ENCODE measurements at places on chromosomes 7 and 10.

DNA sequence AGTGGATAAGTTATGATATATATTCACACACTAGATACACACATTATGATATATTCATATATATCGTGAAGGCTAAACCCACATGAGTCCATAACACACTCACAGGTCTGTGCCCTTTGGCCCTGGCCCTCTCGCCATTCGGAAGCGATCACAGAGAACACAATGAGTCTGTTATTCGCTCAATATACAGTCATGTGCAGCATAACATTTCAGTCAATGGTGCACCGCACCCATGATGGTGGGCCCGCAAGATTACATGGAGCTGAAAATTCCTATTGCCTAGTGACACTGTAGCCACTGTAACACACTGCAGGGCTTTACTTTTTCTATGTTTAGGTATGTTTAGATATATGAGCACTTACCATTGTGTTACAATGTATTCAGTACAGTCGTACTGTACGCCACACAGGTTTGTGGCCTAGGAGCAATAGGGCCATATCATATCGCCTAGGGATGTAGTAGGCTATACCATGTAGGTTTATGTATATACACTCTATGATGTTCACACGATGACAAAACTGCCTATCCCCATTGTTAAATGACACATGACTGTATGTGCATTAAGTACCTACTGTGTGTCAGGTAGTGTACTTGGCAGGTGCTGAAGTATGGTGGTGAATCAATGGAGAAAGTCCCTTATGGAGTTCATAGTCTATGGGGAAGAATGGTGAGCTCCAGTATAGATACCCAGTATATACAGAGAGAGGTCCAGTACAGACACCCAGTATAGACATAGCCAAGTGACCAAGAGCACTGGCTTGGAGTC is 198.8 kb upstream of the KLF14 start:
- no peak for DNase-seq

- no peak for DNase-seq
Measured at GRCh38 chr7:154915600-154915999, 87.3 kb downstream of the PAXIP1 start.

DNA sequence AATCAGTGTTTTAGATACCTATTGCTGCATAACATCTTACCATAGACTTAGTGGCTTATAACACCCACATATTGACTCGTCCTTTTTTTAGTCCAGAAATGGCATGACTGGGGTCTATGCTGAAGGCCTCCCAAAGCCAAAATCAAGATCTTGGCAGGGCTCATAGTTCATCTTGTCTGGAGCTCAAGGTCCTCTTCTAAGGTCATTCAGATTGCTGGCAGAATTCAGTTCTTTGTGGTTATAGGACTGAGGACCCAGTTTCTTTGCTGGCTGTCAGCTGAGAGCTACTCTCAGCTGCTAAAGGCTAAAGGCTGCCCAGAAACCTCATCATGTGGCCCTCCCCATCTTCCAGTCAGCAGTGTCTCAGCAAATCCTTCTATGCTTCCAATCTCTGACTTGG is 165.5 kb downstream of the FAM107B start:
- DNase-seq = no peak

DNA sequence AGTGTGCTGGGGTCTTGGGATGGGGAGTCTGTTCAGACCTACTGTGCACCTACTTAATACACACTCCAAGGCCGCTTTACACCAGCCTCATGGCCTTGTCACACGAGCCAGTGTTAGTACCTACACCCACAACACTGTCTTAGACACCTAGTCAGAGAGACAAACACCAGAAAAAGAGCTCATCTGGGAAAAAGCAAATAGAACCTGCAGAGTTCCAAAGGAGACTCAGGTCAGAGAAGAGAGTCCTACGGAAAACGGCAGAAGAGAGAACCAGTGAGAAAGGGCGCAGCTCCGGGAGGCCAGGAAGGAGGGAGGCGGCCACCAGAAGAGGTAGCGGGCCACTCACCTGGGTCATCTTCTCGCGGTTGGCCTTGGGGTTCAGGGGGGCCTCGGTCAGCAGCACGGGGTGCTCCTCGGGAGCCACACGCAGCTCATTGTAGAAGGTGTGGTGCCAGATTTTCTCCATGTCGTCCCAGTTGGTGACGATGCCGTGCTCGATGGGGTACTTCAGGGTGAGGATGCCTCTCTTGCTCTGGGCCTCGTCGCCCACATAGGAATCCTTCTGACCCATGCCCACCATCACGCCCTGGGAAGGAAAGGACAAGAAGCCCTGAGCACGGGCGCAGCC is 105.3 kb upstream of the TNRC18 start:
- no peak for DNase-seq

DNA sequence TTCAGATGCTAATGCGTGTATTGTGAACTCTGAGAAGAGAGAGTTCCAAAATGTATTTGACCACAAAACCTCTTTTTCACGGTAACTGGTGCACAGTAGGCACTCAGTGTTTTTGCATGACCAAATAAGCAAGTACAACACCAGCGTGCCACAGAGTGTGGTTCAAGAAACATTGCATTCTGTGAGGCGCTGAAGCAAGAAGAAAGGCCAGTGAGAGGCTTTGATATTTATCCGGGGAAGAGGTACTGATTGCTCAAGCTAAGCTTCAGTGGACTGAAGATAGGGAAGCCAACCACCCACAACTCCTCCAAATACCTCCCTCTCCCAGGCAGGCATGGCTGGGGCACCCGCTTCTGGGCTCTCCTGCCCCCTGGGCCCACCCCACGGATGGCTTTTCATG is 611.2 kb downstream of the SDK1 start:
- no peak for DNase-seq

- no peak for DNase-seq
Measured at GRCh38 chr10:44506386-44506785, 121.5 kb upstream of the CXCL12 start.

- no peak for DNase-seq
Measured at GRCh38 chr7:16688249-16688648, 42.3 kb downstream of the BZW2 start.

DNA sequence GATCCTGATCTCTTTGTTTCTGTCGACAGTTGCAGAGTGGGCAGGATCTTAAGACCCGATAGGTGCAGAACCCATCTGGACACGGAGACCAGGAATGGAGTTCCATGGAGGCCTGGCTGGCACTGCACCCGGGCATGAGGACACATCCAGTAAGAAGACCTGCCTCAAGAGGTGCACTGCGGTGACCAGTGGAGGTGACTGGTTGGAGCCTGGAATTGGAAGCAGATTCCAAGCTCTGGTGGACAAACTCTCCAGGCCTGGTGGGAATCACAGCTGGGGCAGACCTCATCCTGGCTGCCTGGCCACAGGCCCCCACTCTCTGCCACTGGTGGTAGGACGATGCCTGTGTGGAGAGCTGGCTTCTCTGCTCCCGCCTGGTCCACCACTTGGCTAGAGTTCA is 31.0 kb downstream of the ZNF775 start:
- DNase-seq = no peak

GRCh38 chr7:128167042-128167701 is 73.9 kb upstream of the LEP start:
- no peak for DNase-seq

DNA sequence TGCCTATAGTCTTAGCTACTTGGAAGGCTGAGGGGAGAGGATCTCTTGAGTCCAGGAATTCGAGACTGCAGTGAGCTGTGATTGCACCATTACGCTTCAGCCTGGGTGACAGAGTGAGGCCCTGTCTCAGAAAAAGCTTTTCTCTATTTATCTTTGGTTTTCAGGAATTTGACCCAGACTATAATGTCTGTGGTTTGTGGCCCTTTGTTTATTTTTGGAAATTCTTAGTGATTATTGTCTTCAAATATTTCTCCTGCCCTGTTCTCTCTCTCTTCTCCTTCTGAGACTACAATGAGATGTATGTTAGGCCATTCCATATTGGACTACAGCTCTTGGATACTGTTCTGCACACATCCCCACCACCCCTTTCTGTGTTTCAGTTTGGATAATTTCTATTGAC is 4.7 kb downstream of the MUC12 start:
- no peak for DNase-seq

- DNase-seq = no peak
Measured at GRCh38 chr7:78306634-78307033, 508.1 kb downstream of the PHTF2 start.

DNA sequence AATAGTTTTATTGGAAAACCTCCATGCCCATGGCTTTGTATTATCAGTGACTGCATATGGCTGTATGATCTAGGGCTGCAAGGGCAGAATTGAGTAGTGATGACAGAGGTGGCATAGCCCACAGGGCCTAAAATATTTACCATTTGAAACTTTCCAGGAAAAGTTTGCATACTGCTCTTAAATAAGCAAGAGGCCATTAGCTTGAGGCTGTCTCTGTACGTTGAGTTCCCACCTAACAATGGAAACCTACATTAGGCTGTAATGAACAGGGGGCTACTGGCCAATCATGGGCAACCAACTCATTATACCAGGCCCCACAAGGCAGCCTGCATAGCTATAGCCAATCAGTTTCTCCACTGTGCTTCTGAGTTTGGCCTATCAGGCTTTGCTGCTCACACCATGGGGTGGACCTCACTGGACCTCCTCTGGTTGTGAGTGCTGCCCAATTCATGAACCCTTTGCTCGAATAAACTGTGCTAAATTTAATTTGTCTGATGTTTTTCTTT is 673 bp upstream of the ST8SIA6 start:
- peak; percentile 92 for DNase-seq

GRCh38 chr10:101784558-101784957 is 1.3 kb upstream of the NPM3 start:
- peak; percentile 37 for DNase-seq

GRCh38 chr7:46835556-46835955 is 746.4 kb downstream of the TNS3 start:
- no peak for DNase-seq

DNA sequence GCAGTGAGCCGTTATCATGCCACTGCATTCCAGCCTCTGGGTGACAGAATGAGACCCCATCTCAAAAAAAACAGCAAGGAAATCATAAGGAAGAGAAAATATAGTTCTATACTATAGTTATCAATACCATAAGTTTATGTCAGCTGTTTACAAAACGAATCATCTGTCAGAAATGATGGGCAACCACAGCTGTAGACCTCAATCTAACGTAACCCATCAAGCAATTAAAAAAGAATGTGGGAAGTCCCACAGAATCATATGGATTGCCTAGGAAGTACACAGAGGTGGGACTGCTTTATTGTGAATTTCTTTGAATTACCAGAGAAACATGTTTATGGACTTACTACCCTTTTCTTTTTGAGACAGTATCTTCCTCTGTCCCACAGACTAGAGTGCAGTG is 6.9 kb downstream of the NRBF2 start:
- peak; percentile 65 for DNase-seq

- DNase-seq = no peak
Measured at GRCh38 chr10:87942884-87943527, 79.6 kb downstream of the PTEN start.

- DNase-seq = no peak
Measured at GRCh38 chr7:107446988-107447387, 22.9 kb upstream of the GPR22 start.

DNA sequence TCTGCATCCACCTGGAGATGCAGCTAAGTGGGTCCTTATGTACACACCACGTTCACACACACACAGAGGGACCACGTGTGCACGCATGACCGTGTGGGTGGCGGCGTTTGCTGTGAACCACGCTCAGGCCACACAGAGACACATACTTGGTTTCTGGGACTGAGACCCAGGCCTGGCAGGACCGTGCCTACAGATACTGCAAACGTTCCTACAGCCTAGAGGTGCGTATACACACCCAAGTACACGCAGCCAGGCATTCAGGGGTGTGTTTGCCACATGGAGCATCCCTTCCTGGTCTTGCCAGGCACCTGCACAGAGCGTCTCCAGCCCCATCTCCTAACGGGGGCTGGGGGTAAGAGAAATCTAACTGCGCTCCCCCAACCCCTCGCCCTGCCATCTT is 49.0 kb upstream of the GTF2IRD1 start:
- DNase-seq = no peak

DNA sequence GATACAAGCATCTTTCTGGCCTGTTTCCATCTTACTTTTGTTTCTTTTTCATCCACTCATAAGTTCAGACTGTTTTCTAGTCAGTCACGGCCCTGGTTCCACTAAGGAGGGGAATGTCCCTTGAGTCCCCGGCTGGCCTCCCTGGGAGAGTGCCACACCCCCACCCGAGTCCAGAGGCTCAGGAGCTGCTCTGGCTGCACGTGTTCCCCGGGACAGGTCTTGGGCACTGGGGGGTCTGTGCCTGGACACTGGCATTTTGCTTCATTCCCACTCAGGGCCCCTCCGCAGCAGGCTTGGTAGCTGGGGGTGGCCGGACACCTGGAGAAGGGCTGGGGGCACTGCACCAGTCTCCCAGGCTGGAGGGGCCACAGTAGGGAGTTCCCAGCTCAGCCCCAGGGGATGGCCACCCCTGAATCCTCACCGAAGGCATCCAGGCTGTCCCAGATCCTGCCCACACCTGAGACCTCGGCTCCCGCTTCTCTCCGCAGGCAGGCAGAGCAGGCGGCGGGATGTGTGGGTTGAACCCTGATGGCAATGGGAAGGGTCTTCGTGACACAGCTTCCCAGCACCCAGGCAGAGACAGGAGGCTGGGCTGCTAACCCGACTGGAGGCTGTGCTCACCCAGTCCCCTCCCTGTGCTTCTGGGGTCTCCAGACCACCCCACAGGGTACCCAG is 92.3 kb downstream of the BMS1 start:
- no peak for DNase-seq

- DNase-seq = peak; percentile 60
Measured at GRCh38 chr7:127107601-127108007, 145.1 kb downstream of the GRM8 start.

- no peak for DNase-seq
Measured at GRCh38 chr10:113434950-113435349, 117.9 kb upstream of the HABP2 start.

DNA sequence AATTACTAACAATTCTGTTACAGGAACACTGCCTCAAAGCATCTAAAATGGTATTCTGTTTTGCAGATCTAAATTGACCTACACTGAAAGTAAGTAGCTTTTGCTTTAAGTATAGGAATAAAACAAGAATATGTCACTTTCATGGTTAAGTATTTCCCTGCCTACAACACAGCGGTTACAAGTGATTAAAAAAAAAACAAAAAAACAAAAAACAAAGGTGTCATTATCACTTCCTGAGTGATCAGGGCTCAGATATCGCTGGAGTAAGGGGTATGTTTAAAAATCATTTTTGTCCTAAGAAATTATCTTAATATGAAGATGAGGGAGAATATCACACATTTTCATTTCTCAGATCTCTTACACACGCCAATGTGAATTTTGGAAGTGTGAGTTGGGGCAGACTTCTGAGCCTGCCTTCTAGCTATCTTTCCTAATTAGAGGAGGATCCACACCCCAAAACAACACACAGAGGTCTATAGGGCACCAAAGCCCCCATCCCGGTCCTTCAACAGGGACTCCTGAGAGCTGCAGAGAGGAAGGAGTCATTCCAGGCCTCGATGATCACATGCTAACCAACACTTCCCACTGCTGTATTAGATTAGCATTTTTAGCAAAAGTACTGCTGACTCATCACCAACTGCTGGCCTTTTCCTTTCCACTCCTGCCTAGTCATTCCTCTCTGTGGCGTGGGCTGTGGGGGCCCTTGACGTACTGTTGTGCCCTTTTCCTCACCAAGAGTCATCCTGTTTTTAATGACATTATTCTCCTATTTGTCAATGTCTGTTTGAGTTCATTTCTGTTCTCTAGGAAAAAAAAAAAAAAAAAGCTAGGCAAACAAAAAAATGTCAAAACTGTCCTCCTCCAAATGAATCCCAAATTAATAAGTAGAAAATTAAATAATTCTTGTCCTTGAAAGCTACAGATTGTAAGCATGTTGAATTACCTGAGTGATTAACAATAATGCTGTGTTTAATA is 31.2 kb downstream of the PRTFDC1 start:
- DNase-seq = peak; percentile 93

Measured in OCI-M1 (cell line).